ENCODE measurements at places on chromosomes 13 and 19.
A peak's percentile ranks its signal among the peaks of the same experiment; 100 is the strongest.

DNA sequence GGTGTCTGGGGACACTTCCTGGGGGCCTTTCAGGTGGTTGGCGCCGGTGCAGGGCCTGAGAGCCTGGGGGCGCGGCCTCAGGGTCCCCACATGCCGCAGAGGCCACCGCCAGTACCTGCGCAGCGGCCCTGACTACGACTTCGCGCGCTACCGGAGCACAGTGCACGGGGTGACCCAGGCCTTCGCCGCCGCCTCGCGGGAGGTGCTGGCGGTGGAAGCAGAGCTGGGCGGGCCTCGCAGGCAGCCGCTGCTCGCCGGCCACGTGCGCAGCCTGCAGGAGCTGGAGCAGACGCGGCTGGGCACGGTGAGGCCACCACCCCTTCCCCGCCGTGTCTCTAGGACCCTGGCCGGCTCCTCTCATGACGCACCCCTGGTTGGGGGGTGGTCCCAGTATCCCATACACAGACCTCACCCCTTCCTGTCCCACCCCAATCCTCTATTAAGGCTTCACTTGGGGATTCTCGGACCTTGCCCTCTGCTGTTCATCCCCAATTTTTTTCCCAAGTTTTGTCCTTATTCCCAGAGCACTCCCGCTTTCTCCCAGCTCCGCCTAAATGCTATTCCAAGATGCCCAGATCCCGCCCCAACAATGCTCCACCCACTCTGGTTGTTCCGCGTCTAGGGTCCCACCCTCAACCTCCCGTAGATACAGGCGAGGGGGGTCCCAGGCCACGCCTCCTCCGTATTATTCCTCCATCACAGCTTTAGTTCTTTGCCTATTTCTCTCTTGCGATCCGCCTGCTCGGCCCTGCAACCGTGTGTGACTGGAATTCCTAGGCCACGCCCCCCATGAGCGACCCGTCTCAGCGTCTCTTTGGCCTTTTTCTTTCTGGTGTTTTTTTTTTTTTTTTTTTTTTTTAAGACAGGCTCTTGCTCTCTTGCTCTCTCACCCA, 1.0 kb downstream of the REX1BD start:
- peak; percentile 52 for DNase-seq

DNA sequence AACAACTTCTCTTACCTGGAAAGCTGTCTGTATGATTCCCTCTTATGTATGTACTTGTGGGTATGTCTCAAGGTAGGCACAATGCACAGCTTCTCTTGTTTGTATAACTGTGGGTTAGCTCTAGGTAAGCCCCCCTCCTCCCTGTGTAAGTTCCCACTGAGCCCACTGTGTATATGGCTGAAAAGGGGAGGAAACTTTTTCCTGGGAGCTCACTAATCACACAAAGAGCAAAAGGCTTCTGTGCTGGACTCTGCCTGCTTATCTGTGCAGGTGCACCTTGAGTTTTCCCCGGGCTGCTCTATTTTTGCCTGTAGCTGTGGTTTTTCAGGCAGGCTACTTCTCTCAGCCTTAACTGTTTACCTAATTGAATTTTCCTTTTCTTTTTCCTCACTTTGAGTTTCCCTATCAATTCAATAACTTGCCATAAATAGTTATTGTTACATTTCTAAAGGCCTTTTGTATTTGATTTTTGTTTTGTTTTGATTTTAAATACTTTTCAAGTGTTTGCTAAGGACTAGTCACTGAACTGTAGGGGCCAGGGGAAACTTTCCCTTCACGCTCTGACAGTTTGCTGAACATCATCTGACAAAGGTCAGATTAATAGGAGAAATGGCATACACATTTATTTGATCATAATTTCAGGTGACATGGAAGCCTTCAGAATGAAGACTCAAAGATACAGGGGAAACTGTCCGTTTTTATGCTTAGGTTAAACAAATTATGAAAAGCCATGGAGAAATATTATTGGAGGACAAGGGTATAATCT, 423.5 kb upstream of the ATXN8OS start:
- DNase-seq, result no peak

DNA sequence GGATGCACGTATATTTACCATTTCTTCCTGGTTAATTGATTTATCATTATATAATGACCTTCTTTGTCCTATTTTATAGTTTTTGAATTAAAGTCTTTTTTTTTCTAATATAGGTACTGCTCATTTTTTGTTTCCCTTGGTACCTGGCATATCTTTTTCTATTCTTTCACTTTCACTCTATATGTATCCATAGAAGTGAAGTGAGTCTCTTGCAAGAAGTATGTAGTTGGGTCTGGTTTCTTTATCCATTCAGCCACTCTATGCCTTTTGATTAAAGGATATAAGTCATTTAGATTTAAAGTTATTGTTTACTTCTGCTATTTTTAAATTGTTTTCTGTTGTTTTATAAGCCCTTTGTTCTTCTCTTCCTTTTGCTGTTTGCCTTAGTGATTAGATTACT, 194.3 kb upstream of the SLITRK6 start:
- no peak for DNase-seq

GRCh38 chr13:99307247-99307646, at the start of gene GPR183:
Gene GPR183 (minus strand): TSS chr13:99307399. CDS start chr13:99296145, 11,254 bp downstream.
- no peak for DNase-seq

DNA sequence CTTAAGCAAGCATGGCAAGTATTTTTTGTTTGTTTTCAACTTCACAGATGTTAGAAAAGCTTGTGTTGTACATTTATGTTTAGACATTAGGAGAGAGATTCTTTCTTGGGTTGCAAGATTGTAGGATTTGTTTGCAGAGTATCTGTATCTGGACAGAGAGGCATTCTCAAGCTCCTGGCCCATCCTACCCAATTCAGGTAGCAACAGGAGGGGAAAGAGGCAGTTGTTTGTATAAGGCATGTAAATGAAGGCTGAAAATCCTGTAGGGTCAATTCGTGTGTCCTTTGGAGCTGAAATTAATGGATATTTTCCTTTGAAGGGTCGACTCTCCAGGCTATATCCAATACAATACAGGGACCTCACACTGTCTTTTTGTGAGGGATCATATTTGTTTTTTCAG, 147.3 kb downstream of the KCNRG start:
- DNase-seq, result no peak

DNA sequence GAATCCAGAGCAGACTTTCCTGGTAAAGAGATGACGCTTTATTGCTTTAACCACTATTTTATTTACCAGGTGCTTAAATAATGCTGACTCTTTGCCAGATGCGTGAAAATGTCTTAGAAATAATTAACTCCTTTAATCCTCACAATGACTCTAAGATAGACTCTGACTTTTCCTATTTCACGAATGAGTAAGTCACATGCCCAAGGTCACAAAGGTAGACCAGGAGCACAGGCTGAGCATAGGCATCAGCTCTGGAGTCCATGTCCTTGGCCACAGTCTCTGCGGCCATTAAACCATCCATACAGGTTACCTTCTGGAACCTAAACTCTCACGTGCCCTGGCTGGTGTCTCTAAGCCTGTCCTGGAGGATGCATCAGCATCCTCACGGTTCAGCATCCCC, 87.3 kb downstream of the ERCC5 start:
- DNase-seq, result no peak

- no peak for DNase-seq
These were observed 3.3 kb downstream of the PCDH17 start for GRCh38 chr13:57634839-57635165.

- DNase-seq, result peak; percentile 68
These were observed at the start of gene NFIX for GRCh38 chr19:12994701-12995595. Gene NFIX (plus strand): TSS chr19:12995475. CDS start chr19:12995838, 363 bp downstream.

- DNase-seq, result no peak
These were observed 393.3 kb downstream of the LIG4 start for GRCh38 chr13:107822006-107822405.

GRCh38 chr13:109249780-109250528, 536.4 kb downstream of the IRS2 start:
- no peak for DNase-seq

- DNase-seq, result no peak
These were observed 1576.9 kb upstream of the SPRY2 start for GRCh38 chr13:81917810-81918209.

GRCh38 chr19:33416307-33417215, 43.1 kb downstream of the CEBPG start:
- DNase-seq, result peak; percentile 44

DNA sequence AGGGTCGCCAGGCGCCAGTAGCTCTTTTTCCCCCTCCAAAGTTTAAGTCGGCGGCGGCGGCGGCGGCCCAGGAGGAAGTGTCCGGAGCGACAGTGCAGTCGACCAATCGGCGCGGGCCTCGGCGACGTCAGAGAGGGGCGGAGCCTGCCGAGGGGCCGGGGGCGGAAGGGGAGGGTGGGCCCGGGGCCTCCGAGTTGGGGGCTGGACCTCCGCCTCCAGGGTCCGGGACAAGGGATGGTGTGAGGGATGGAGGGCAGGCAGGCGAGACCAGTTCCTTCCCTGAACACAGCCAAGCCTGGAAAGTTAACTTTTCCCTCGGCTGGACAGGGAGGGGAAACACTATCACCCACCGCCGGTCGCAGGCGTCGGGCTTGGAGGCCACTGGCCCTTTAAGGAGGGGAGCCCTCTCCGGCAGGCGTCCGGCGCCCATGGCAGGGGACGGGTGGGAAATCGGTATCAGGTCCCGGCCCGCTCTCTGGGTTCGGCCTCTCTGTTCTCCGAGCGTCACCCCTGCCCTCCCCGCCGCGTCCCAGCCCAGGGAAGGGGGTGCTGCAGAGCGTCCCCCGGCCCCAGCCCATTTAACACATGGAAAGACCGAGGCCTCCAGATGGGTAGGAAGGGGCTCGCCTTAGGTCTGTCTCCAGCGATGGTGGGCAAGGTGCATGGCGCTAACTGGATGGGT, at the start of gene PRKD2:
TSS of gene PRKD2 (minus strand) at position 81 of the 682 bp plus-strand sequence. CDS start 744 bp downstream, outside the sequence.
- peak; percentile 77 for DNase-seq

- no peak for DNase-seq
These were observed 2.1 kb downstream of the UNC13A start for GRCh38 chr19:17686023-17686521.

- DNase-seq, result no peak
These were observed 268.7 kb downstream of the NHLRC3 start for GRCh38 chr13:39306639-39307589.

DNA sequence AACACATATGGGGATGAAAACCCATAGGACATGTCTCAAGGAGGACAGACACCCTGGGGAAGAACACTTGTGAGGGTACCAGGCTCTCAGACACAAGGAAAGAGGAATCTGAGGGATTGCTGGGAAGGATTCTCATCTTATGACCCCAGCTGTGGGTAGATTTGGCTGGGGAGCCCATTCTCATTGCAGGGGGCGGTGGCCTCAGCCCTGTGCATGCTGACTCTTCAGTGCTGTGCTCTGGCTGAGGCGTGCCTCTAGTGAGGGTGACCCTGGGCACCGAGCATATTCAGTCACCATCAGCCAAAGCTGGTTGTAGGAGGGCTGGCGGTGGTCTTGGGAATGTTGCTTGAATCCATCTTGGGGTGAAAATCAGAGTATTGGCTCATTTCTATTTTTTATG, 140.7 kb downstream of the TM9SF2 start:
- DNase-seq, result no peak

DNA sequence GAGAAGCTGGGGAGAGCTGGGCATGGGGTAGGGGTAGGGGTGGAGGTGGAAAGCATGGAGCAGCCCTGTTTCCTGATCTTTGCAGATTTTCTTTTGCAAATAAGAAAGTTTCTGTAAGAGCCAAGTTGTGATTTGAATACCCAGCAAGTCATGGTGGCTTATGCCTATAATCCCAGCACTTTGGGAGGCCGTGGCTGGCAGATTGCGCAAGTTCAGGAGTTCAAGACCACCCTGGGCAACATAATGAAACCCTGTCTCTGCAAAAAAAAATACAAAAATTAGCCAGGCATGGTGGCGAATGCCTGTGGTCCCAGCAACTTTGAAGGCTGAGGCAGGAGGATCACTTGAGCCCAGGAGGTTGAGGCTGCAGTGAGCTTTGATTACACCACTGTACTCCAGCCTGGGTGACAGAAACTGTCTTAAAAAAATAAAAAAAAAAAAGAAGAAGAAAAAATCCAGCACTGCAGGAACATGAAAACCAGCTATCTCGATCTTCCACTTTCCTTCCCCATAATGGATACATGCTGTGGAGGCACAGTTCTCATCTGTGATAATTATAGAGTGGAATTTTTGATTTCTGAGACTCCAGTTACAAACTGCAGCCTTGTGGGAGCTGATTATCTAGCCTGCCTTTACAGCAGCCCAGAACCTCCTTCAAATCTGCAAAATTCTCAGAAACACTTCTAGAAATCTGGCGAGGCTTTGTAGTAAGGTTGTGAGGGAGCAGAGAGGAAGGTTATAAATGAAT, 12.1 kb upstream of the TEX26 start:
- no peak for DNase-seq

- peak; percentile 20 for DNase-seq
These were observed 32.3 kb upstream of the FGF9 start for GRCh38 chr13:21638319-21639282.

- DNase-seq, result no peak
These were observed 342.0 kb downstream of the TEX29 start for GRCh38 chr13:111662451-111662850.

DNA sequence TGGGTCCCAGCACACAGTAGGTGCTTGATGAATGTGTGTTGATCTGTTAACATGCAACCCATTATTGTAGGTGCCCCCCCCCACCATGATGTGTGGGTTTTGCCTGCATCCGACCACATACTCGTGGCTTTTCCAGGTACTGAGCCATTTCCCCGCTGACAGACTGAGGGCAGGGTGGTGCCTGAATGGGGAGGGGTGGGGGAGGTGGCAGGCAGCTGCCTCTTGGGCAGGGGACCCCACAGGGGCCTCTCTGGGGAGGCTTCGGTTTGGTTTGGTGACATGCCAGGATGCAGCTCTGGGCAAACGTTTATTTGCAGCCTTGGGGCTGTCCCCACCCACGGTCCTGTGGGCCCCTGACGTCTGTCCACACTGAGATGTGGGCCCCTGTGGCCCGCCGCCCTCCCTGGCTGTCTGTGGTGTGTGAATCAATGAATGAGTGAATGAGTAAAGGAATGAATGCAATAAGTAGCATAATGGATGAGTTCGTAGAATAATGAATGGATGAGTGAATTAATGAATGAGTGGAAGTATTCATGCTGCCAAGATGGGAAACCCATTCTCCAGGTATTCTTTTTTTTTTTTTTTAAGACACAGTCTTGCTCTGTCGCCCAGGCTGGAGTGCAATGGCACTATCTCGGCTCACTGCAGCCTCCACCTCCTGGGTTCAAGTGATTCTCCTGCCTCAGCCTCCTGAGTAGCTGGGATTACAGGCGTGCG, 9.0 kb upstream of the JUND start:
- DNase-seq, result no peak

- DNase-seq, result peak; percentile 68
These were observed 49.2 kb downstream of the GADD45B start for GRCh38 chr19:2524840-2525723.

- peak; percentile 55 for DNase-seq
These were observed 14.7 kb upstream of the PDCD5 start for GRCh38 chr19:32566246-32566830.

DNA sequence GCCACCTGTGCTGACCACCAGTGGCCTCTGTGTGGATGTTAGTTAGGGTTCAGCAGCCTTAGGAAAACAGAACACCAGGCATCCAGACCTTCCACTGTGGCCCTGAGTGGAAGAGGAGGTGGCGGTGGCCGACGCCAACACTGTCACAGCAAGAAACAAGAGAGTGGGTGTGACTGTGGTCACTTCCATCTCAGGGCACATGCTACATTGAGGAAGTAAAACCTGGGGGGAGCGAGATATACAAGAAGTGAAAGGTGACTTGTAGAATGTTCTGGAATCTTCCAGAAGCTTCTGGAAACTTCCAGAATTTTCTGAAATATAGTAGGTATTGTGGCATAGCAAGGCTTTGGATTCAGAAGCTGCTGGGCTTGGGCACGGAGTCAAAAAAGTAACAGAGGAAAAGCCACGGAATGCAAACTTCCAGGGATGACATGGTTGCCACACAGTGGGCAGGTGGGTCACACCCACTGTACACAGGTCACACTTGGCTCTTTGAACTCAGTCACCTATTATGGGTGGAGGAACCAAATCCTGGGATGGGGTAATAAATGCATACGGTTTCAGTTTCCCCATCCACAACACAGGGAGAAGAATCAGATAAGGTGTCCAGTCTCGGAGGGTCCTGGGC, 24.3 kb downstream of the GNG7 start:
- DNase-seq, result no peak

All from AG10803 (cell line).